Stimulated activated CD8-positive, alpha-beta memory T cell treated with anti-CD3 and anti-CD28 coated beads, Interleukin-2, amount 100 ng/mL, for 1 hour (primary cell): ENCODE measurements at places on chromosomes 16 and 17.

GRCh38 chr16:2487517-2487842, 12.6 kb downstream of the TBC1D24 start:
- DNase-seq, result no peak

DNA sequence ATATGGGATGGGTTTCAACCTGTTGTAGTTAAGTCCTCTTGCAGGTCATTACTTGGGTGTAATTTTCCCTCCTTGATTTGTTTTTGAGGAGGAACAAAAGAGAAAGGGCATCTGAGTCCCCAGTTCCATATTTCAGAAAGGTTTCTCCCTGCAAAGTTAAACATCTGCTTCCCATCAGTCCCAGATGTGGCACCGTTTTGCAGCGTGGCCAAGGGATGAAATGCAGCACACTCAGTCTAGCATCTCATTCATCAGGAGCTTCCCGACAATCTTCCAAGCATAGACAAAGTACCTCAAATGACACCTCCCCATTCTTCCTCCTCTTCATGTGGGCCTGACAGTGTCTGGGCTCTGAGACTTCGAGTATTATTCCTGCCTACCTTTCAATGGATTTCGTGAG, 363.7 kb upstream of the SOX9 start:
- DNase-seq, result no peak

DNA sequence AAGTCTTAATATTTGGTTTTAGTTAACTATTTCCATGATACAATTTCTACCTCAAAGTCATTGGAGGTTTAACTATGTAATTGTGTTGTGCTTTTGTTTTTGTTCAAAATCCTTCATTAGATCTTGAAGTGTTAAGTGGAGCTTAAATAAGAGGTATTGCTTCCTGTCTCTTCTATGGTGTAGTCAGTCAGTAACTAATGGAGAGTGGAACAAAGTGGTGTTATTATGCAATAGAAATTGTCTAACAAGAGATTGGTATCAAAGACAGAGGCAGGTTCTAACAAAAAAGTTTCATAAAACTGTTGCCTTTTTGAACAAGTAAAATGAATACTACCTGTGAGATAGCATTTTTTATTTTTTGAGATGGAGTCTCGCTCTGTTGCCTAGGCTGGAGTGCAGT, 45.2 kb downstream of the GRB7 start:
- no peak for DNase-seq

- no peak for DNase-seq
Observed at GRCh38 chr16:56414366-56414765, 11.0 kb downstream of the AMFR start.

- DNase-seq, result no peak
Observed at GRCh38 chr16:74080311-74080710, 216.3 kb upstream of the PSMD7 start.

GRCh38 chr17:54948380-54948779, 20.1 kb downstream of the COX11 start:
- DNase-seq, result no peak

GRCh38 chr17:7774055-7774521, 56.5 kb downstream of the DNAH2 start:
- DNase-seq, result no peak

GRCh38 chr16:84096447-84097005, 20.2 kb downstream of the MBTPS1 start:
- no peak for DNase-seq

DNA sequence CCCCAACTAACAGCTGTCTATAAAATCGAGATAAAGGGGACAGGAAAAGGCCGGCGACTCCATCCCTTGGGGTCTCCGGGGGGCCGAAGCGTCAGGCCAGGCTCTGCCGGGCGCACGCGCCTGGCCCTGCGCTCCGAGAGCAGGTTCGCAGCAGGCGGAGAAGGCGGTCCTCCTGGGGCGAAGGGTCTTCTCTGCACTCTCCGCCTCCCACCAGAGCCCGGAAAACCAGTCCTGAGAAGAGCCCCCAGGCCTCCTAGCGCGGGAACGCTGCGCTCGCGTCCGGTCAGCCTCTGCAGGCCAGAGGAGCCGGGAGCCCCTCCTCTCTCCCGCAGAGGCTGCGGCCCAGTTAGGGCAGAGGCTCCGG, 5.1 kb downstream of the FOXF1 start:
- DNase-seq, result no peak

DNA sequence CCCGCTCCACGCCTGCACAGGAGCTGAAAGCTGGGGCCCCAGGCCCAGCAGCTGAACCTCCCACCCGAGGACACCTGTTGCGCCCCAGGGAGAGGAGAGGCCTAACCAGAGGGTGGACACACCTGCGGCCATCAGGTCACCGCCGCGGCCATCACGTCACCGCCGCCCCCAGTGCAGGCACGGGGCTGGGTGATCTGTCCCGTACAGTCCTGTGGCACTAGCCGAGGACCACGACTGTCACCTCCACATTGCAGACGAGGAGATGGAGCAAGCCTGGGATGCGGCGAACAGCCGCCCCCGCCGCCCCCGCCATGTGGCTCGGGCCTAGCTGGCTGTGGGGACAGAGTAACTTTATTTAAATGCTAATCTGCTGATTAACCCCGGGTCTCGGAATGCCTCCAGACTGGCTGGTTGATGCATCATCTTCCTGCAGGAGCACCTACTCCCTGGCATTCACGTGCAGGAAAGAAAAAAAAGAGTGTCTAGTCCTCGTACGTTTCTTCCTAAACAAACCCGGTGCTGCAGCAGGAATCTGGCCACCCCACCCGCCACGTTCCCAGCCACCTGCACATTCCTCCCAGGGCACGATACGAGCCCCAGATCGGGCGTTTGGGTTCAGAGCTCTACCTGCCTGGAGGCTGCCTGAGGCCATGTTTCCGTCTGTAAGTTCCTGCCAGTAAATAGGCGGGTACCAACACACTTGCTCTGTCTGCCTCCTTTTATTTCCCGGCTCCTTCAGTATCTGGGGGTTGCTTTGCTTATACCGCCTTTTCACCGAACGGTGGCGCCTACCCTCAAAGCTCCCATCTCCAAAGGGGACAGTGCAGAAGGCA, 29.9 kb downstream of the PIEZO1 start:
- DNase-seq, result no peak

- DNase-seq, result no peak
Observed at GRCh38 chr17:2803386-2803785, 7.1 kb downstream of the RAP1GAP2 start.

DNA sequence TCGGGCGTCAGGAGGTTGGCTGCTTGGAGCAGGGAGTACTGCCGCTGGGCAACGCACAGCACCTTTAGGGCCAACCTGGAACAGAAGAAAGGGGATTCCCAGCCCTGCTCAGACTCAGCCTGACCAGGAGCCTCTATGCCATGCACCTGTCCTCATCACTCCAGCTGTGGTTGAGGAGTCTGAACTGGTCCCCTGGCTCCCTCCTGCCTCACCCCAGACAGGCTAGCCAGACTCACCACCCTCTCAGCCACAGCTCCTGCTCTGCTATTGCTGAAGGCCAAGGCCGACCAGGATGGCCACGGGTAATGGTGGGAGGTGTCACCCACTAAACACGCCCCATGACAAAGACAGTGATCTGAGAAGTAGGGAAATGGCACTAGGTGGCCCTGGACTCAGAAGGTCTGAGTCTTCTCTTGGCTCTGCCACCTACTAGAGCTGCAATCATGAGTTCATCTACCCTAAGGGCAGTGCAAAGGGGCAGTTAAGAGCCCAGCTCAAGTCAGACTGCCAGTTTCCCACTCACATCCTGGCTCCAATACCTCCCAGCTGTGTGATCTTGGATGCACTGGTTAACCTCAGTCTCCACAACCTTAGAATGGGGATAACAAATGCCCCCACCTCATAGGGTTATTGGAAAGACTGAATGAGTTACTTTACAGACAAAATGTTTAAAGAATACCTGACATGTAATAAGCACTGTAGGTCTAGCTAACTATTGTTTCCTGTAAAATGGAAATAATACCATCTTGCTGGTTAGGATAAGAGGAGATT, 13.8 kb upstream of the GFAP start:
- no peak for DNase-seq

GRCh38 chr16:88533932-88534637, 36.1 kb upstream of the ZC3H18 start:
- peak; percentile 61 for DNase-seq

GRCh38 chr17:30104575-30105339, 11.9 kb upstream of the NSRP1 start:
- DNase-seq, result peak; percentile 53

DNA sequence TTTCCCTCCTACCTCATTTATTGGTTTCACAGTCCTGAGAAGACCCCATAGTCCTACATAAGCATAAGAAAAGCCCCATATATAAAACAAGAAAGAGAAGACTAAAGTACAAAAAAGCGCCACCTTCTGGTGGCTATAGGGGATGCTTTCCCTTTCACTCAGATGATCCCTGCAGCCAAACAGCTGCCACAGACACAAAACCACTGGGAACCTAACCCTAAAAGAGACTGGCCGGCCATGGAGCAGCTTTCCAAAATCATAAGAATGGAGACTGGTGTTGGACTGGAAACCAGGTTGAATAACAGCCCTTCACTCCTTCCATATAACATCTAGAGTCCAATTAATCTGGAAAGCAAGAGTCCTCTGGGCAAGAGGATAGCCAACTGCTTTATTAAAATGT, 11.4 kb downstream of the DYNC1LI2 start:
- no peak for DNase-seq

DNA sequence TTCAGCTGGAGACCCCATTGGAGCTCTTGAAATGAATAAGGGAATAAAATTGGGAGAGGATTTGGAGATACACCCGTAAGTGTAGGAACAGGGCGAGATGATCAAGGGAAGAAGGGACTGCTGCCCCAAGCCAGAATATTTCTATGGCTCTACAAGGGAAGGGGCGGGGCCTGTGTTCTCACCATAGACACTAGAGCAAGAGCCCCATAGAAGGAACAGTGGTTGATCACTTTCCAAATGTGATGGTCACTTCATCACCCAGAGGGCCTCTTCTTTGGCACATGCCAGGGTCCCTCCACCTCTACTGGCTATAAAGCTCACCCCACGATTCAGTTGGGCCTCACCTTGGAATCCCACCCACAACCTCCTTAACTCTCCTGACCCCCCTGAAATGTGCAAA, 25.0 kb downstream of the GPRC5B start:
- DNase-seq, result no peak

- DNase-seq, result no peak
Observed at GRCh38 chr16:330741-331140, 21.8 kb downstream of the AXIN1 start.

DNA sequence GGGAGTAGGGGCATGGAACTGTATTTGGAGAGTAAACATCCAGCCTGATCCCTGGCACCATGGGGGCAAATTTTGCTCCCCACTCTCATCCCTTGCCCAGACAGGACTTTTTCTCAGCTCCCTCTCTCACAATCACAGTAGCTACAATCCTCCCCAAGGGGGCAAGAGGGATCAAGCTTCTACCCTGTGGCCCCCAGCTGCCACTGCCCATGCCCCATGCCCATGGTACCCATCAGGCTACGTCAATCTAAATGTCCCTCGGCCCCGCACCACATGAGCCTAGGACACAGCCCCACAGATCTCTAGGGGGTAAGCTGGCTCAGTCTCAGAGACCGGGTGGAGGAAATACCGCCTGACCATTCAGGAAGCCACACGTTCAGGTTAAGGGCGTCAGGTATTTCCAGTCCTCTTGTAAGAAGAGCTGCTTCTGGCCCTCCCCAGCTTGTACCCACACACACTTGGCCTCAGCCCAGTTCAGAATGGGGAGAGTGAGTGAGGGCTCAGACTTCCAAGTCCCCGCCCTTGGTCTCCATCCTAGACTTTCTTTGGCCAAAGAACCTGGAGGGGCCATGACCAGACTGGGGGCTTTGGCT, 1.8 kb downstream of the CACNB1 start:
- DNase-seq, result no peak

DNA sequence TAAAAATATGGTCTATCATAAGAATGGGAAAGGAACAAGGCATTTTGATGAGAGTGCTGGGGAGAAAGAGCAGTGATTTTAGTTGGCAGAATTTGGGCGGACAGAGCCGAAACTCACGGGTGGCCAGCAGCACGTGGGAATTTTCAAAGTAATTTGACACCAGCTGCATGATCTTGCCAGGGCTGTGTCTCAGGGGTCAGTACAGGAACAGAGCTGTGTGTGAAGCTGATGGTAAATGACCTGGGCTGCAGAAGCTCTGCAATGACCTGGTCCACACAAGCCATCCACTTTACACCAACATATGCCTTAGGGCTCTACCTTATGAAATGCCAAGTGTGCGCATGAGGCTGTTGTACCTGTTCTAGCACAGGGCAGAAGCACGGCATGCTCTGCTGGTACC, 112.0 kb downstream of the ZFHX3 start:
- DNase-seq, result no peak

GRCh38 chr17:31645351-31645750, 213.7 kb downstream of the COPRS start:
- no peak for DNase-seq

GRCh38 chr16:8080817-8081216, 509.5 kb downstream of the TMEM114 start:
- DNase-seq, result no peak

- DNase-seq, result no peak
Observed at GRCh38 chr17:77264617-77265230, 124.0 kb downstream of the SEC14L1 start.

- no peak for DNase-seq
Observed at GRCh38 chr16:49355933-49356665, 17.5 kb upstream of the C16orf78 start.

DNA sequence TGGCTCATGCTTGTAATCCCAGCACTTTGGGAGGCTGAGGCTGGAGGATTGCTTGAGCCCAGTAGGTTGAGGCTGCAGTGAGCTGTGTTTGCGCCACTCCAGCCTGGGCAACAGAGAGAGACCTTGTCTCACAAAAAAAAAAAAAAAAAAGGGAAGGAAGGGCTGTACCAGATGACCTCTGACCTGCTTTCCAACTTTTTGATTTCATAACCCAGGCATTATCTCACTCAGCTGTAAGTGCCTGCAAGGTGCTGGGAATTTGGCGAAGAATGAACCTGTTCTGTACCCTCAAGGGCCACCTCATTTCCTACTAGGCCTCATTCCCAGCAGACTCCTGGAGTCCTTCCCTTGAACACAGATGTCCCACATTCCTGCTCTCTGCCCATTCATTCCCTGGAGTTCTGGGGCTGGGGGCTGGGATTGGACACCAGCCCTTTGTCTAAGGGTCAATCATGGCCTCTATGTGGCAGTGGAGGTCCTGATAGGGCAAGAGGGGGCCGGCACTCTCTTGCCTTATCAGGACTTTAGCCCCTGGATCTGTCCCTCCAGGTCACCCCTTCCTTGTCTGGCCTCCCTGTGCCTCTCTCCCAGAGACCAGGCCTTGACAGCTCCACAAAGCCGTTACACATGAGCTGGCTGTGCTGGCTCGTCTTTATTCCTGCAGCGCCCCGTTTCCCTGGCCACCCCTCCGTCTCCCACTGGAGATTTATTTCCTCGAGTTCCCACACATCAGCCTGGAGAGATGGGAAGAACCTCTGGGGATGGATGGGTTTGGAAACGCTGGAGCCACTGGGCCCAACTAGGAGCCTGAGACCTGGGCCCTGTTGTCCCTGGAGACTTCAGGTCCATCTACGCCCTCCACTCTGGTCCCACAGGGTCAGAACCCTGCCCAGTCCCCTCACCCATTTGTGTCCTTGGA, 821 bp upstream of the GFAP start:
- no peak for DNase-seq

- no peak for DNase-seq
Observed at GRCh38 chr17:32806646-32807045, 70.3 kb downstream of the MYO1D start.
